ENCODE measurements at places on chromosomes 4 and X.

- no peak for DNase-seq
Measured at GRCh38 chrX:17535229-17535628, 160.2 kb downstream of the NHS start.

GRCh38 chr4:159401791-159402380, 299.0 kb downstream of the RAPGEF2 start:
- DNase-seq = peak; percentile 60

DNA sequence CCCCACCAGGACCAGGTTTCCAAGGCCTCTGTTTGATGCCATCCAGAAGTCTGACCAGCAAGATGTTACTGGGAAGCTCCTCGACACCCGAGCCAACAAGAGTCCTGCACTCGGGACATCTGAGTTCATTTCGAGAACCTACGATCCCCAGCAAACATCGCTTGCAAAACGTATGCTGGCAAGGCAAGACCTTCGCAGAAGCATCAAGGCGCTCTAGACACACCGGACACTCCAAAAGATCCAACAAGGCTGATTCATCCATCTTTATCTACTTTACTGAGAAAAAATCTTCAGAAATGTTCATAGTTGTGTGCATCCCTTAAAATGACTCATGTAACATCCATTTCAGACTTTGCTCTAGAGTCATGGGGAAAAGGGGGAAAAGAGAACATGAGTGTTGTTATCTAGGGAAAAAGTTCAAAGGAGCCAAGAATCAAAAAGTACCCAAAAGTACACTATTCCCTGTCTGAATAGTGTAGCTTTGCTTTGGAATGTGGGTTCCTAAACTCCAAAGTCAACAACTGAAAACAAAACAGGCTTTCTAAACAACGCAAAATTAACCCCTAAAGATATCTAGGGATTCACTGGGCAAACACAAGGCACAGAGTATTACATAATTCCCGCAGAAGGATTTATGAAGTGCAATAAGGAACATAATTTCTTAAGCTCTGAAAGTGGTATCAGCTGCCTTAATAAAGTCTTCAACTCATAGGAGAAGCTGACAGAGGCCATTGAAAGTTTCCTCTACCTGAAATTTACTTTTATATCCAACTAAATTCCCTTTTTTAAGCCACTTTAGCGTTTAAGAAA, 1.6 kb downstream of the SH3RF1 start:
- DNase-seq = peak; percentile 74

DNA sequence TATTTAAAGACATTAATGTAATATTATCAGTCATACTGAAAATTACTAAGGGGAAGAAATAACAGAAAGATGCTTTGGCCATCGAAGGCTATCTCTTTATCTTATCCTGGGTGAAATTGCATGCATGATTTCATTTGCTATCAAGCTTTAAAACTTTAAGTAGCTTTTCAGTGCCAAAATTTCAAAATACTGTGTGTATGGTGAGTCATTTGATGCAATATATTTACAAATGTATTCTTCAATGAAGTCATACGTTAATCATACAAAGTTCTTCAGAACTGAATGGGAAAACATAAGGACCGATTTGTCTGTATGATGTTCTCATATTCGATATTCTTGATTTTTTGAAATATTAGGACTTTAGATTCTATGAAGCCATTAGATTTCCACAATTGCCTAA, 1295.8 kb upstream of the AGA start:
- no peak for DNase-seq

- DNase-seq = no peak
Measured at GRCh38 chr4:121096629-121097028, 24.3 kb upstream of the NDNF start.

GRCh38 chr4:67884701-67885100, 899 bp upstream of the TMPRSS11D start:
- DNase-seq = no peak

DNA sequence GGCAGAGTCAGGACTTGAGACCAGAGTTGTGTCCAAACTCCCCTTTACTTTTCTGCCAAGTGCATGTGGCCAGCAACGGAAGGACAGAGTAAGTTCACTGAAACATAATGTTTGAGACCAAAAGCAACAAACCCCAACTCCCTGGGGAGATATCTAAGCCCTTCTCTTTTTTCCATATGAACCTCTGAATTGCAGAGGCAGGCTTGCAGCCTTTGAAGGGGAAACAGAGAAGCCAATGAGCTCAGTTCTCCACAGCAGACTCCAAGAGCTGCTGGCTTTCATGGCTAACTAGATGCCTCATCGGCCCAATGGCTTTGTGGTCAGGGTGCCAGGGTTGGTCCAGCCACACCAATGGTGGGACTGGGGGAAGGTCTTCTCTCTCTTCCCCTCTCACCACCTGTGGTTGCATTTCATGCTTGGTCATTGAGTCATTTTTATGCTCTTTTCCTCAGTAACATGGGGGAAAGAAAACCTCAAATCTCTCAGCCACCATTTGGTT, 34.0 kb downstream of the STARD8 start:
- DNase-seq = no peak

GRCh38 chr4:28788929-28789490, 1928.4 kb downstream of the STIM2 start:
- no peak for DNase-seq

DNA sequence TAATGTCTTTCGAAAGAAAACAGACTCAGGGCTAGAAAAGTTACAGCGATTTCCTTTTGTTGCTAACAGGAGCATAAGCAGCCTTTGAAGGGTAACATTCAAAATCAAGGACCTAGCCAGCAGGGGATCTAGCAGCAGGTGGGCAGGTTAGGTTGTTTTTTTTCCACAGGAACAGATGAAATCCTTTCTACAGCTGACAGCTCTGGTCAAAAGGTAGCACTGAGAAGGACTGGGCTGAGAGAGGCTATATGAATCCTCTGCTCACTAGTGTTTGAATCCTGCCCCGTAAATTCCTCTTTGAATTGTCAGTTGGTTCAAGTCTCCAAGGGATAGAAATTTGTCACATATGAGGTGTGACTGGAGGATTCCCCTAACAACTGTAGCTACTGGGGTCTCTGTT, 188.2 kb downstream of the SH2D1A start:
- DNase-seq = no peak

- DNase-seq = no peak
Measured at GRCh38 chr4:78937837-78938236, 1.4 kb downstream of the PAQR3 start.
